ENCODE measurements at places on chromosomes 11 and 22. TPM values are rescaled to one million over a fixed set of nuclear protein-coding genes. Genes with fewer than 3 reads are reported as not detected.

DNA sequence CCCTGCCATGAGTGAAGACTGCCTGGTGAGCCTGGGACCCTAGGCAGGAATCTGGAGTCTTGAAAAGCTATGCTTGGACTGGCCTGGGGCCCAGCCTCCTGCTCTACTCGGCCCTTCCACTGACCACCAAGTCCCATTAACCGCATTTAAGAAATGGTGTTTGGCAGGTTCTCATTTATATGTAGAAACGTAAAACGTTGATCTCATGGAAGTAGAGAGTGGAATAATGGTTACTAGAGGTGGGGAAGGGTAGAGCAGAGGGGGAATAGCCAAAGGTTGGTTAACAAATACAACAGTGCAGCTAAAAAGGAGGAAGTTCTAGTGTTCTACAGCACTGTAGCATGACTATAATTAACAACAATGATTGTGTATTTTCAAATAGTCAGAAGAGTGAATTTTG is 72.9 kb upstream of the EED start:
- DNase-seq = no peak

GRCh38 chr11:63622323-63622722 is 8.1 kb upstream of the PLAAT3 start:
- DNase-seq = no peak

- DNase-seq = no peak
Observed at GRCh38 chr11:125256541-125257189, 92.1 kb downstream of the PKNOX2 start.

DNA sequence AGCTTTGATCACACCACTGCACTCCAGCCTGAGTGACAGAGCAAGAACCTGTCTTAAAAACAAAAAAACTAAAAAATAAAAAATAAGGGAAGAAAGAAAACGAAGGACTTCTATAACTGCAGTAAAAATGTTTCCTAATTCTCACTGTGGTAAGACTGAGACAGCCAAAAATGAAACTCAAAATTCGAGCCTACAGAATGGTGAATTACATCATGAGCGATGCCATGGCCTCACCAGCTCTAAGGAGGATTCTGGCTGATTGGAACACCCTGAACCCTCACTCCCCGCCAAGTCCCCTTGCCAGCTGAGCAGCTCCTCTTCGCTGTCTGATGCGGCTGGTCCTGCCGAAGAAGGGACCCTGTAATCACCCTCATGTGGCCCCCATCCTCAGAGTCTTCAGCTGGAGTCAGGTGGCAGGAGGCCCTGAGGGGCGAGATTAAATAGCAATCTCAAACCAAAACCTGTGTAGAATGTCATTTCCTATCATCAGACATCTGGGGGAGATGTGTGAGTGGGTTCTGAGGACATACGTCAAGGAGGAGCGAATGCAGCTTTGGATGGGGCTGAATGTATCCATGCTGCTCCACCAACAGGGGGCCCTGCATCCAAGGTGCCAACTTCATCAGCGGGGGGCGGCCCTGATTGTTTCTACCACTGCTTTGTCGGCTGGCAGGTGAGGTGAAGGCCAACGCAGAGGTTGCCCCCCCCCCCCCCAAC is 29.2 kb downstream of the PDGFB start:
- DNase-seq = no peak

- DNase-seq = no peak
Observed at GRCh38 chr11:18527512-18527911, 770 bp upstream of the TSG101 start.

DNA sequence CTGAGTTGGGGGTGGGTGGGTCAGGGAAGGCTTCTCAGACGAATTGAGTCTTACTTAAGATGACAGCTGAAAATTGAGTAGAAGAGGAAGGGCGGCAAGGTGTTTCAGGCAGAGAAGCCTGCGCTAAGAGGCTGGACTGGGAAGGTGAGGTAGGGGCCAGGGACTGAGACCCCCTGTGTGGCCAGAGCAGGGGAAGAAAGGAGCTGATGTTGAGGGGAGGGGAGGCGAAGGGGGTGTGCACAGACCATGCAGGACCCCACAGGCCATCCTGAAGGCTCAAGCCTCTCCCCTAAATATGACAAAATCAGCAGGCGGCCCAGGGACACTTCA is 40.6 kb upstream of the CREB3L1 start:
- no peak for DNase-seq

- DNase-seq = no peak
Observed at GRCh38 chr11:108947654-108948570, 283.0 kb downstream of the DDX10 start.

MYOD1 gene
- polyA plus RNA-seq = not detected

LRRC10B gene
- polyA plus RNA-seq = not detected

- DNase-seq = no peak
Observed at GRCh38 chr11:134819041-134819440, 407.0 kb upstream of the B3GAT1 start.

DNA sequence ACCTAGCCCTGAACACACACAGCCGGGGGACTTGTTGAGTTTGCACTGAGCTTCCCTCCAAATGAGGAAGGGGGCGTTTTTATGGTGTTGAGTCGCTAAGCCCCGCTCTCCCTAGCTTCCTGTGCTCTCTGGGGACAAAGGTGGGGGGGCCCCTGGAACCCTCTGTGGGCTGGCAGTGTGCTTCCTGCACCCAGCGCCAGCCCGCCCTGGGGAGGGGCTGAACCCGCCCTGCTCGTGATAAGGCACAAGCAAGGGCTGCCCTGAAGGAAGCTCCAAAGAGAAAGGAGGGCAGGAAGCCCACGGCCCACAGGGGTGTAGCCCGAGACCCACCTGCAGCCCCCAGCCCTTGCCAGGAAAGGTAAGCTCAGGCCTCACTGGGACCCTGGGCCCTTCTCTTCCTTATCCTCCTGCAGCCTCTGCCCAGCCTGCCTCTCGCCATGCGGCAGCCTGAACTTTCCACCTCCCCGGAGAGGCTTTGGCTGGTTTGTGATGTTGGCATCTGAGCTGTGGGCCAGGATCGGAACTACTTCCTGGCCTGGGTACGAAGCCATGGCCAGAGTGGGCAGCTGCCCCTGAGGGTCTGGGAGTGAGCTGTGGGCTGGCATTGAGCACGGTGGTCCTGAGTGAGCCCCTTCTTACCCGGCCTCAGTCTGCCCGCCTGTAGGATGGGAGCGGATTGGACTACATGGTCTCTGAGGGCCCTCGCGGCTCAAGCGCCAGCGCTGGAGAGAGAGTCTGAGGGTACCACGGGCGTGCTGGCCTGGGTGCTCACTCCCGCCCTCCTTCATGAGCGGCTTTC is at the start of gene FERMT3:
TSS of gene FERMT3 (plus strand) at position 265 of the 799 bp plus-strand sequence. CDS start 644 bp downstream, outside the sequence.
- peak; percentile 77 for DNase-seq

DNA sequence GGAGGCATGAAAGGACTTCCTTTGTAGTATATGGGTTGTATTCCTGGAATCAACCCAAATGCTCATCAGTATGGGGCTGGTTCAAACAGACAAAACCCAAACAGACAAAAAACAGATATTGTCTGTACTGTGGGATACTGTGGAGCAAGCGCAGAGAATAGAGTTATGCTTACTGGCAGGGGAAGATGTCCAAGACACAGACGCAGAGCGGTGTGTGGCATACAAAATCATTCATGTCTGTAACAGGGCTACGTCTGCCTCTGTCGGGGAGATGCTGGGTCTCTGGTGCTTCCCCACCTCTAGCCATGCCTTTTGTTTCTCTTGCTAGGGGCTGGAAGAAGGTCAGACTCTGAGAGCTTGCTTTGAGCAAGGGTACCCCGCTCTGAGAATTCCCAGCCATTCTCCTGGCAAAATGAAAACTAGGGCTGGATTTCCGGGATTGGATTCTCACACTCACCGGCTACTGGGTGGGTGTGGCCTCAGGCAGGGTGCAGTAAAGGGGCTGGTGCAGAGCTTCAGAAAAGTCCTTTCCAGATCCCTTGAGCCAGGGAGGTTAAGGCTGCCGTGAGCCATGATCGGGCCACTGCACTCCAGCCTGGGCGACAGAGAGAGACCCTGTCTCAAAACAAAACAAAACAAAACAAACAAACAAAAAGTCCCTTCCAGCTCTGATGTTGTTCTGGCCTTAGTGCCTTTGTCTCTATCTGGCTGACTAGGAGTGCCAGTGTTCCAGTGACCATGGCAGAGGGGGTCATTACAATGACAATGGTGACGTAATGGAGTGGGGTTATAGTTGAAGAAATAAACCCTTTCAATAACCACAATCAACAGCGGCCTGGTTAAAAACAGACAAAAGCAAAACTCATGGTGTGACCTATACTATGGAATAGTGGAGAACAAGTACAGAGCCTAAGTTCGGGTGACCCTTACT is 2.9 kb upstream of the ABCC8 start:
- no peak for DNase-seq

DNA sequence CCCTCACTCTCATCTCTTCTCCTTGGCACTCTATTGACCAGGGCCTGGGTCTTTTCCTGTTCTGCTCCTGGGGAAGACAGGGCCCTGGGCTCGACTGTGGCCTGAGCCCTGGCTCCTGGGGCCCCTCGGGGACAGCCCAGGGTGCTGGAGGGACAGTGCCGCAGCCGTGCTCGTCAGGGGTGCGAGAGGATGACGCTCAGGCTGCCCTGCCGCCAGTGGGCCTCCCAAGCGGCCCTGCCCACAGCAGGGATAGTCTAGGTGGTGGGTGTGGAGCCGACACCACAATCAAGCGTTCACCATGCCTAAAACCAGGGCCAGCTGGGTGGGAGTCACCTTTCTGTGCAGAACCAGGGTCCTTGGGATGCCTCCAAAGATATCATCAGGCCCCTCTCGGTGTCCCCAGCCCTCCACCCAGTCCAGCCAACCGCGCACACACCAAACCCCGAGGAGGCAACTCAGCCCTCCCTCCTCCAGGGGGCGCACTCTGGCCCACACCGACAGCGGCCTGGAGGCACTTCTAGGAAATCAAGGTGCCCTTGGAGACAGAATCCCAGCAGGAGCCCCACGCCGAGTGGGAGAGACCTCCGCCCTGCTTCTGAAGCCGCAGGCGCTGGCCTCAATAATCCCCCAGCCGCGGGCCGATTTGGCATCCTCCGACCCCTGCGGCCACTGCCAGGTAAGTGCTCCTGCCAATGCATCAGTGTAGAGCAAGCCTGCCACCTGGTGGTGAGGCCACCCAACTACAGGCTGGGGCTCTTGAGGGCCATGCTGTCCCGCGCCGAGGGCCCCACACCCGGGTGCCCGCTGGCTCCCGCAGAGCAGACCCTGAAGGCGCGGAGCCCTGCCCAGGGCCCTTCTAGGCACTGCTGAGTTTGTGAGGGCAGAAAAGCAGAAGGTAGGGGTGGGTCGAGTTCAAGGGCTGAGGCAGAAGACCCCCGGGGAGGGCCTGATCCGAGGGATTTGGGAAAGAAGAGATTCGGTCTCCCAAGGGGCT is 496.4 kb downstream of the BUD13 start:
- DNase-seq = peak; percentile 74

GRCh38 chr11:67504950-67505581 is at the start of gene PITPNM1:
PITPNM1 (minus strand) TSS chr11:67505363; CDS start chr11:67504180, 1,183 bp downstream.
- DNase-seq = peak; percentile 62

GRCh38 chr11:91624021-91624420 is 600.6 kb upstream of the FAT3 start:
- DNase-seq = no peak

GRCh38 chr11:86050196-86050709 is 18.6 kb downstream of the PICALM start:
- DNase-seq = no peak

LDHAL6A gene
- not detected for polyA plus RNA-seq

DNA sequence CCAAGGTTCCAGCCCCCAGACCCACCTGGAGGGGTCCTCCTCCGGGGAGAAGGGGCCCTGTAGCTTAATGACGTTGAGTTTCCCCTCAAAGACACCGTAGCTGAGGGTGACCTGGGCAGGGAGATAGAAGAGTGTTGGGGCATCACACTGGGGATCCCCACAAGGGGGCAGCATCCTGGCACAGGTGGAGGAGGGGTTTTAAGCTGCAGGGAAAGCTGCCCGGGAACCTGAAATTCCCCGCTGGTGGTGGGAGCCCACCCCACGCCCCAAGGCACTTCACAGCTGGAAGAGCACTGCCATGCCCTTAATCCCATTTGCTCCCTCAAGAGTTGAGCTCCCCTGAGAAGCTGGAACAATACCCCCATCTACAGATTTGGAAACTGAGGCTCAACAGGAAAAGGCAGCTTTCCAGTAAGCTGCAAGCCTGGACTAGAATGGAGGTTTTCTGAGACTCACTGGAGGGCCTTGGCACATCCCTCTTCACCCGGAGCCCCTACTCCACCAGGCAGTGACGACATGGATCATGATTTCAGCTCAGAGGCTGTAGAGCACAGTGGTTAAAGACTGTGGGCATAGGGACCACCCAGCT is 13.7 kb downstream of the MFNG start:
- no peak for DNase-seq

DNA sequence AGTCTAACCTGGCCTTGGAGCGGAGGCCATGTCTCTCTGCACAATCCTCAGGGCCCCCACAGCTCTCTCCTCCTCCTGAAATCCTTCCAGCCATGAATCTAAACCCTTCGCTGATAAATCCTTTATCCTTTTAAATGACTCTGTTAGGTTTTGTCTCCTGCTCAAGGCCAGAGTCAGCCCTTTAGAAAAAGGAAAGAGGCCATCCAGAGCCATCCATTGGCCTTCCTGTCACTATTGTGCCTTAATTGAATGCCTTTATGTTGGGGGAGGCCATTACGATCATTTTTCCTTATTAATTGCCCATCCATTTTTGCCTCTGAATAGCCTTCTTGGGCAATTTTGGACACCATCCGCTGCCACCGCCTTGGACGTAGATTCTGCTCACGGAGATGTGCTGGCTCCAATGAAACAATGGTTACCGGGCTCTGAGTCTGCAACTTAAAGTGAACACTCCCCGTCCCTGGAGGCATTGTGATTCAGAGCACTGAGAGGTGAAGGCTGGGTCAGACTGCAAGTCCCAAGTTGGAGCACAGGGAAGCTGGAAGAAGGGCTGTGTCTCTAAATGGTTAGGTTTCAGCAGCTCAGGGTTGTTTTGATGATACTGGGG is 213.0 kb upstream of the E2F8 start:
- DNase-seq = no peak

- DNase-seq = no peak
Observed at GRCh38 chr11:46615756-46616155, 1.3 kb downstream of the HARBI1 start.

DNA sequence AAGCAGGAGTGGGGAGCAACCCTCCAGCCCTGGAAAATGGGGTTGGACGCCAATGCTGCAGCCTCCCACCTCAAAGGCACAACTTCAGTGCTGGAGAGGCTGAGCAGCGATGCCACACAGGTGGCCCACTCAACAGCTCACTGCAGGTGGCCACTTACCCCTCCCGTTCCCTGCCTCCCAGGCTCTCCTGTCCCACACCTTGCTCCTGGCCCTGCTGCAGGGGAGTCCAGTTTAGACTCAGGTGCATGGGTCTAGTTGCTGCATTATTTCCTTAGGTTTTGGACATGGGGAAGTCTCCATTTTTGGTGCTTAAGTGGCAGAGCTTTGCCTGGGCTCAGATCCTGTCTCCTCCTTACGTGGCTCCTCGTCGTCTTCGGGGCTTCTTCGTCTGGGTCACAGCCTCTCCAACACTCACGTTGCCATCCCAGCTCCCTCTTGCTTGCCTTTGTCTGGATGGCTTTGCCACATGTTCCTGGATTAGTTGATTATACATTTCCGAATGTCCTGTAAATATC is 898.3 kb downstream of the BRD1 start:
- DNase-seq = peak; percentile 14

Data from liver (tissue), 10 donors.